ENCODE measurements at places on chromosomes 3 and 15. TPM values are rescaled to one million over a fixed set of nuclear protein-coding genes. Genes with fewer than 3 reads are reported as not detected.

- no peak for DNase-seq
Observed at GRCh38 chr3:19543212-19543841, 390.7 kb downstream of the EFHB start.

- DNase-seq, result no peak
Observed at GRCh38 chr3:101803173-101803782, 24.3 kb downstream of the NXPE3 start.

- no peak for DNase-seq
Observed at GRCh38 chr3:30974071-30974470, 79.6 kb upstream of the GADL1 start.

- no peak for DNase-seq
Observed at GRCh38 chr15:67089217-67090193, 24.1 kb downstream of the SMAD3 start.

- DNase-seq, result no peak
Observed at GRCh38 chr3:195596765-195597171, 13.0 kb upstream of the APOD start.

- no peak for DNase-seq
Observed at GRCh38 chr3:126117212-126117611, 33.3 kb upstream of the SLC41A3 start.

GRCh38 chr3:70110066-70110465 is 110.5 kb downstream of the SAMMSON start:
- DNase-seq, result no peak

- no peak for DNase-seq
Observed at GRCh38 chr3:56621681-56622080, 61.4 kb downstream of the TASOR start.

- DNase-seq, result no peak
Observed at GRCh38 chr3:71488391-71488809, 95.1 kb downstream of the FOXP1 start.

DNA sequence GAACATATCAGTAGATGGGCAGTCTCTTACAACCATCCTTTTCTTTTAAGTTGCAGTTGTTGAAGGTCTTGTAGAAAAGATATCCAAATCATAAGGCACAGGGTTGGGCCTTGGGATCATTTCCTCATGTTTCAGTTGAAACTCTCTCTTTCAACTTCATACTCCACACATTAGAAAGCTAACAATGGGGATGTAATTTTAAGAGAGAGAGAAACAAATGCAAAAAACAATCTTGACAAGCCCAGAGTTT is 747.9 kb downstream of the ROBO1 start:
- no peak for DNase-seq

- no peak for DNase-seq
Observed at GRCh38 chr3:28502397-28502937, 153.8 kb upstream of the AZI2 start.

DNA sequence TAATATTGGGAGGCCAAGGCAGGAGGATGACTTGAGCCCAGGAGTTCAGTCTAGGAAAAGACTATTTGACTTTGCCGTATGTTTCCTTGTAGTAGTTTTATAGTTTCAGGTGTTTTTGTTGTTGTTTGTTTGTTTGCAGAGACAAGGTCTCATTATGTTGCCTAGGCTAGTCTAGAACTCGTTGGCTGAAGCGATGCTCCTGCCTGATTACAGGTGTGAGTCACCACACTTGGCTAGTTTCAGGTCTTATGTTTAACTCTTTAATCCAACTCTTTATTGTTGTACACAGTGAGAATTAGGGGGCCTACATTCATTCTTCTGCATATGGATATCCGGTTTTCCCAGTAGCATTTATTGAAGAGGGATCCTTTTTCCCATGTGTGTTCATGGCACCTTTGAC is 32.0 kb downstream of the FAIM start:
- no peak for DNase-seq

DNA sequence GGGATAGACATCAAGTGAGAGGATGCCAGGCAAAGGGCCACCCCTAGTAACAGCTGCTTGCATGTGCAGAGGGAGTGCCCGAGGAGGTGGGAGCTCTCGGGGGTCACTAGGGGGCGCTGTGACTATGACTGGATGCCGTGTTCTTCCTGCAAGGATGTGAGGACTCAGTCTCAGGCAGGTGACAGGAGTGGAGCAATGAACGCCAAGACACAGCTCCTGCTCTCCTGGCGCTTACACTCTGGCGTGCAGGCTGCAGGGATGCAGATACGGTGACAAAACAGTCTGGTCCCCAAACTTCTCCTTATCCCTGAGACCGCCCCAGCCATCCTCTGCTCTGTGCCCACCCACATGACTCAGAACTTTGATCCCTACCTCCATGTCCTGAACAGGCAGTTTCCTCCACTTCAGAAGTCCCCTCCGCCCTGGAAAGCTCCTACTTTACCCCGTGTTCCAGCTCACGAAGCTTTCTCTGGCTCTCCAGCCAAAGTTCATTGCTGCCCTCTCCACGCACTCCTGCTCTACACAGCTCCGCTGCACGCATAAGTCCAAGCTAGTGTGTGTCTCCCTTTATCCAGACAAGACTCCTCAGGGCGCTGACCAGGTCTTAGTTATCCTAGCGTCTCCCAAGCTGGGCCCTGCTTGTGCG is 14.7 kb downstream of the RHOV start:
- peak; percentile 86 for DNase-seq

GRCh38 chr3:56233742-56234141 is 234.5 kb downstream of the ERC2 start:
- no peak for DNase-seq

DNA sequence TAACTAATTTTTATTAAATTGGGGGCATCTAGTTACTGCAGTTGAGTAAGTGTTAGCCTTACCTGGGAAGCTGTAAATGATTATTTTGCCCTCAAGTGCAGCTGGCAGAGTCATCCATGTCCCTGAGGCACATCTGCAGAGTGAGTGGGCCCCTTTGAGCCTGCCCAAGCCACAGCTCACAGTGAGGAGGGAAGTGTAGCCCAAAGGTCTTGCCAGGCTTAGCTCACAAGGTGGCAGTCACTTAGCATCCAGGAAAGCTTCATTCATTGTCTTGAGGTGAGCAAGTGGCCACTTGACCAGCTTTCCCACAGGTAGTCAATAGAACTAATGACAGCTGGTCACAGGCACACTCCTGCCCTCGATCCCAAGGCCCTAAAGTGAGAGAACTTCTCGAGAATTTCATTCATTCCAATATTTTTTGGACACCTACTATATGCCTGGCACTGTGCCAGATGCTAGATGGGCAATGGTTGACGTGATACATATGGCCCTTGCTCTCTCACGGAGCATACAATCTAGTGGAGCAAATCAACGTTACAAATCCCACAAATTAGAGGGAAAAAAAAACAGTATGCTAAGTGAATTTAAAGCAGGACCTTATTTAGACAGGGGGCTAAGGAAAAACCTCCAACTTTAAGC is 163.3 kb upstream of the IL12A start:
- no peak for DNase-seq

GRCh38 chr3:72273615-72274014 is 488.7 kb upstream of the PROK2 start:
- DNase-seq, result no peak

GRCh38 chr3:60935709-60936108 is 315.5 kb downstream of the FHIT start:
- DNase-seq, result no peak

GRCh38 chr3:39146083-39146501 is 7.3 kb downstream of the CSRNP1 start:
- peak; percentile 78 for DNase-seq

GRCh38 chr15:36358523-36358922 is 220.9 kb upstream of the CDIN1 start:
- no peak for DNase-seq

- DNase-seq, result no peak
Observed at GRCh38 chr15:82064824-82065223, 19.0 kb upstream of the MEX3B start.

GRCh38 chr3:49248840-49249227 is 28.2 kb downstream of the C3orf62 start:
- no peak for DNase-seq

- DNase-seq, result no peak
Observed at GRCh38 chr3:99313485-99313884, 324.9 kb upstream of the COL8A1 start.

DNA sequence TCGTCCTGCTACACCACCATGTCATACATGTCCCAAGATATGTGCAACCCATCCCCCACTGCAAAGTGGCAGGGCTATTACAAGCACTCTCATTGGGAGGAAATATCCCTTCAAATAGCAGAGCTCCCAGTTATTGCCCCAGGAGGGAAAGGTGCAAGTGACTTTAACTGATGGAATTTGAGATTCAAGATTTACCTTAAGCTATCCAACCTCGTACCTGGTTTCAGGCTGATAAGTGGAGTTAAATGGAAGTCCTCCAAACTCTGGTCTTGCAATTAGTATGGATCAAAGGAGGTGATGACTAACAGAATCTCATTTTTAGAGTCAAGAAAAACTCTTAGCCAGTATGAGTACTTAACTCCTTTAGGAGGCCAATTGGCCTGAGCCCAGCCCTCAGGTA is 2.1 kb downstream of the SLCO2A1 start:
- DNase-seq, result no peak

- DNase-seq, result no peak
Observed at GRCh38 chr15:58962136-58962535, 25.3 kb upstream of the RNF111 start.

DNA sequence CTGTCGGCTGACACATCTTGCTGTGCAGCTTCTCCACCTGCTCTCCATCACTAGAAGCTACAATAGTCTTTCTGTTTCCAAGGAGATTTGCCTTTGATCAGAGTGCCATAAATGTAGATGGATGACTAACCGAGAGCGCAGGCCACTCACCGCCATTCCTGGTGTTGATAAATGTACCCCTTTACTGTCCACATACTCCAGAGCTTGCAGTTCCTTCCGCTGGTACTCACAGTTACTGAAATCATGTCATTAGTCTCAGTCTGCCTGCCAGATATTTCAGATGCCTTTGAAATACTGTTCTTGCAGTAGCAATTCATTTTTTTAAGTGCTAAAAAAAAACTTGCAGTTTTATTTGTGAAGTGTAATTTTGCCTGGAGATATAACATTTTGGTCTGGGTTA is 72.3 kb downstream of the BLM start:
- no peak for DNase-seq

DNA sequence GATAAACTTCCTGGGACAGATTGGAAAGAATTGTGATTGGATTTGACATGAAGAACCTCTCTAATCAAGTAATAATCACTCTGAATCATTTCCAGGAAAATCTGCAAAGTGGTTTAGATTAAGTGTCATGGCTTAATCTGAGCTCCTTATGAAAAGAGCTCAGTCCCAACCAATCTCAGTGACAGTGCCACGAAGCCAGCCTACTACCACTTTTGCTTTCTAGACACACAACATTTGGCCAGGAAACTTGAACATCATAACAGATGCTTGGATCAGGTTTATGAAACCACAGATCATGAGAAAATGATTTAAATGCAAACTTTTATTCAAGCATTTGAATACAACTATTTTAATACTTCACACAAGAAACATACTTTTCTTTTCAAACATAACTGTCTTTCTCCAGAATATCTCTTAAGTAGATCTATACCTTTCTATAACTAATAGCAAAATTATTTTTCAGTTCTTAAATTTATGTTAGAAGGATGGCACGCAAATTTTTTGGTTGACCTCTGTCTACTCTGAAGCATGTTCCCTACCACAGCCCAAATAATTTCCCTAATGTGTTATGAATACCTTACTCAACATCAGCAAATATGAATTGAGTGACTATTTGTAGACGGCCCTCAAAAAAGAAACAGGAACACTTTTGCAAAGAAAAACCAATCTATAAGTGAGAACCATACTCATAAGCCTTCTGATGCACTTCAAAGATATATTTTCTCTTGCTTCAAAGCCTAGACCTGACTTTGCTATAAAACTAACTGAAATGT is 495.0 kb upstream of the ZNF385D start:
- no peak for DNase-seq

DNA sequence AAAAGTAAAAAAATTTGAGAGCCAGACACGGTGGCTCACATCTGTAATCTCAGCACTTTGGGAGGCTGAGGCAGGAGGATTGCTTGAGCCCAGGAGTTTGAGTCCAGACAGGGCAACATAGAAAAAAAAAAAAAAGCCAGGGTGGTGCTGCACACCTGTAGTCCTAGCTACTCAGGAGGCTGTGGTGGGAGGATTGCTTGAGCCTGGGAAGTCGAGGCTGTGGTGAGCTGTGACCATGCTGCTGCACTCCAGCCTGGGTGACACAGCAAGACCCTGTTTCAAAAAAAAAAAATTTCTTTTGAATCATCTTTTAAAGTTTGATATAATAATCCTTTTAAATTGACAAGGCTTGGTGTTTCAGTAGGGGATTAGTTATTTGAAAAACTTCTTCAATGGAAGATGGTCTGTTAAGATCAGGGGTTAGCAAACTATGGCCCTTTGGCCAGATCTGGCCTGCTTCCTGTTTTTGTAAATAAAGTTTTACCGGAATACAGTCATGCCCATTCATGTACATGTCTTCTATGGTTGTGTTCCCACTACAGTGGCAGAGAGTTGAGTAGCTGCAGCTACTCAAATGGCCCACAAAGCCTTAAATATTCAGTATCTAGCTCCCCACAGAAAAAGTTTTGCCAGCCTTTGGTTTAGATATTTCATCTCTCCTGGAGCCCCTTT is 28.9 kb downstream of the CDAN1 start:
- DNase-seq, result no peak

- DNase-seq, result no peak
Observed at GRCh38 chr15:27182561-27183110, 211.7 kb downstream of the GABRG3 start.

GRCh38 chr3:117399311-117400078 is 689.9 kb downstream of the TUSC7 start:
- no peak for DNase-seq

DNA sequence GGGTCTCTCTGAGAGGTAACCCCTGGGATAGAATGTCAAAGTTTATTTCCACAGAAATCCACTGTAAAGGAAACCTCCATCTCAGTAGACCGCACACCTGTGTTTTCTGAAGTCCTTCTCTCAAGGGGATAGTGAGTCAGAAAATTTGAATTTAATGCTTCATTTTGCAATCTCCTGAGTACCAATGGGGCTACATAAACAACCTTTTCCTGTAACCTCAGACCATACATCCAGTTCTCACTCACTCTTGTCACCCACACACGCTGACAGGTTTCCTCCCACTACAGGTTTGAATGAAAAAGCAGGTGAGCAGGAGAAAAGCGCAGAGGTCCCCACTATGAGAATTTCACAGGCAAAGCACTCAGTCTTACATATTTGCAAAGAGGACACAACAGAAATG is 165.3 kb upstream of the MCTP2 start:
- no peak for DNase-seq

LMAN1L gene
- total RNA-seq, result not detected

NR2E3 gene
- total RNA-seq, result not detected

GUCA1C gene
- not detected for total RNA-seq

CFAP100 gene
- total RNA-seq, result 21.5 TPM

ARGFX gene
- total RNA-seq, result not detected

THBS1 gene
- 226 TPM for total RNA-seq

TLR9 gene
- total RNA-seq, result 1.0 TPM

DUOX2 gene
- total RNA-seq, result 4.0 TPM

CD80 gene
- total RNA-seq, result 8.6 TPM

TMCO5A gene
- total RNA-seq, result not detected

COL6A5 gene
- total RNA-seq, result 4.5 TPM

MAP1A gene
- 7.1 TPM for total RNA-seq

CHDH gene
- 17.3 TPM for total RNA-seq

All from lower lobe of right lung (tissue), 2 donors.